WTC11 (cell line): ENCODE measurements at places on chromosomes 11 and 22. TPM values are rescaled to one million over a fixed set of nuclear protein-coding genes. Genes with fewer than 3 reads are reported as not detected.

- H3K27me3 ChIP-seq: peaks cover 9% of the 10 kb centered on the region
- H3K4me3 ChIP-seq: no peak overlapping the region
- DNase-seq: no peak
Measured at GRCh38 chr22:50568626-50569025, 5.9 kb upstream of the SYCE3 start.

DNA sequence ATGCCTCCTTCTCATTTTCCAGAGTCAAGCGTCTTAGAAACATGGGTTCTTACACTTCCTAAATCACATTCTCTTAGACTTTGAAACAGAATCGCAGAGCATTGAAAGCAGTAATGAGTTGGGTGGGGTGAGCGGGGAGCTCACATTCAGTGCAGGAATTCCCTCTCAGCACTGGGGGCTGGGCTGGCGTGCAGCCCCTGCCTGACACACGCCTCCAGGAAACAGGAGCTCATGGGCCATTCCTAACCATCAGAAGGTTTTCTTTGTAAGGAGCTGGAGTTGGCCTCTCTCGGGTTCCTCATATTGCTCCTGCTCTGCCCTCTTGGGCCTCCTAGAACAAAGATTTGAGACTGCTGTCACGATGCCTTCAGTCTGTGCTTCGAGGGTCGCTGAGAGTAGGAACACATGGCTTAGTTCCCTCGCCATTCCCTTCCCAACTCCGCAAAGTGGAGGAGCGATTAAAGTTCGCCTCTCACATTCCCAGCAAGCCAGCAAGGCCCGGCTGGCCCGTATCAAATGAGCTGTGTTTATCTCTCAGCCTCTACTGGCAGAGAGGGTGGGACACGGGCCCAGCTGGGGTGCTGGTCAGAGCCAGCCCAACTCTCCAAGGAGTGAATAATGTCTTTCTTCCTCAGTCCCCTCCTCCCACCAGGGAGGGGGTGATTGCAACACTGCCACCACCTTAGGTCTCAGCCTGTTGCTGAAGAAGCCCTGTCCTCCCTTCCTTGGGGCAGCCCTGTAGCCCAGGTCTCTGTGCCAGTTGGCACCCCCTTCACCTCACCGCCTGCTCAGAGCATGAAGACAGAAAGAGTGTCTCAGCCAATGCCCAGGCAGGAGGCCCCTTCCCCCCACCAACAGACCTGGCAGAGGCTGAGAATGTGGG is 10.4 kb downstream of the CHRDL2 start:
- no peak overlapping the region for H3K4me3 ChIP-seq
- no peaks in the 10 kb centered on the region for H3K36me3 ChIP-seq
- H3K27ac ChIP-seq: no peak overlapping the region
- peaks cover 11% of the 10 kb centered on the region for H3K4me1 ChIP-seq
- DNase-seq: no peak

- H3K27ac ChIP-seq: no peak overlapping the region
- peak; percentile 68 for DNase-seq
- no peak overlapping the region for H3K4me3 ChIP-seq
- H3K36me3 ChIP-seq: no peaks in the 10 kb centered on the region
- peaks cover 4% of the 10 kb centered on the region; the same call in 1 of the 2 replicates for H3K27me3 ChIP-seq
Measured at GRCh38 chr11:75105462-75105925, 8.8 kb upstream of the OR2AT4 start.

DNA sequence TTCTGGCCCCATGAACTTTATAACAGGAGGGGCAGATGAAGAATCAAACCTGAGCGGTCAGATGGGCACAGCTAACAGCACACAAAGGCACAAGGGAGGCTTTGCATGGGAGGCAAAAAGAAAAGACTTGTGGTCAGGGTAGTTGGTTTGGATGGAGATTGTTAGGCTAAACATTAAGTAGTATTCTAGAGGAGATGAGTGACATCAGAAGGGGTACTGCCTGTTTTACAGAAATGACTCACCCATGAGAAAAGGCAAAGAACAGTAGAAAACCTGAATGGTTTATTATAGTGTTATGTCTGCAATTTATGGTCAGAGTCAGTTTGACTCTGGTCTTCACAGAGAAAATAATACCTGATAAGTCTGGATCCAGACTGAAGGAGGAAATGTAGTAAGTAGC is 129.8 kb upstream of the KIRREL3 start:
- DNase-seq: no peak
- peaks cover 11% of the 10 kb centered on the region for H3K4me1 ChIP-seq
- H3K36me3 ChIP-seq: no peaks in the 10 kb centered on the region
- no peaks in the 10 kb centered on the region for H3K27me3 ChIP-seq

DNA sequence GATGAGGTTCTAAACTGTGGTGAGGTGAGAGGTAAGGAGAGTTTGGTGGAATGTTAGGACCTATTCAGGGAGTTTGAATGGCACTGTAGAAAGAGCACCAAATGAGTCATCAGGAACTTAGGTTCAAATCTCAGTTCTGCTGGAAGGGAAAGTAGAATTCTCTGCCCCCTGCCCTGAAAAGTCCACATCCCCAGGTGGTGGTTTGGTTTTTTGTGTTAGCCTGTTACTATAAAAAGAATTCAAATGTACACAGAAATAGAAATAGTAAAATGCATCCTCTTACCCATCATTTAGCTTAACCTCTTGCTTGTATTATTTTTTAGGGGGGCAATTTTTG is 20.2 kb downstream of the PPFIBP2 start:
- peaks cover 6% of the 10 kb centered on the region; the same call in 1 of the 2 replicates for H3K4me1 ChIP-seq
- no peak overlapping the region for H3K27ac ChIP-seq
- DNase-seq: no peak
- H3K36me3 ChIP-seq: no peaks in the 10 kb centered on the region
- no peaks in the 10 kb centered on the region for H3K27me3 ChIP-seq

The BATF2 gene
- total RNA-seq: 1.3 to 3.2 TPM (median 2.2 TPM) in 3 replicates

- H3K4me3 ChIP-seq: no peak overlapping the region
- peaks cover 23% of the 10 kb centered on the region for H3K27me3 ChIP-seq
- DNase-seq: peak; percentile 63
- no peak overlapping the region for H3K27ac ChIP-seq
- no peaks in the 10 kb centered on the region for H3K36me3 ChIP-seq
Measured at GRCh38 chr11:71580057-71581003, 2.3 kb downstream of the KRTAP5-11 start.

DNA sequence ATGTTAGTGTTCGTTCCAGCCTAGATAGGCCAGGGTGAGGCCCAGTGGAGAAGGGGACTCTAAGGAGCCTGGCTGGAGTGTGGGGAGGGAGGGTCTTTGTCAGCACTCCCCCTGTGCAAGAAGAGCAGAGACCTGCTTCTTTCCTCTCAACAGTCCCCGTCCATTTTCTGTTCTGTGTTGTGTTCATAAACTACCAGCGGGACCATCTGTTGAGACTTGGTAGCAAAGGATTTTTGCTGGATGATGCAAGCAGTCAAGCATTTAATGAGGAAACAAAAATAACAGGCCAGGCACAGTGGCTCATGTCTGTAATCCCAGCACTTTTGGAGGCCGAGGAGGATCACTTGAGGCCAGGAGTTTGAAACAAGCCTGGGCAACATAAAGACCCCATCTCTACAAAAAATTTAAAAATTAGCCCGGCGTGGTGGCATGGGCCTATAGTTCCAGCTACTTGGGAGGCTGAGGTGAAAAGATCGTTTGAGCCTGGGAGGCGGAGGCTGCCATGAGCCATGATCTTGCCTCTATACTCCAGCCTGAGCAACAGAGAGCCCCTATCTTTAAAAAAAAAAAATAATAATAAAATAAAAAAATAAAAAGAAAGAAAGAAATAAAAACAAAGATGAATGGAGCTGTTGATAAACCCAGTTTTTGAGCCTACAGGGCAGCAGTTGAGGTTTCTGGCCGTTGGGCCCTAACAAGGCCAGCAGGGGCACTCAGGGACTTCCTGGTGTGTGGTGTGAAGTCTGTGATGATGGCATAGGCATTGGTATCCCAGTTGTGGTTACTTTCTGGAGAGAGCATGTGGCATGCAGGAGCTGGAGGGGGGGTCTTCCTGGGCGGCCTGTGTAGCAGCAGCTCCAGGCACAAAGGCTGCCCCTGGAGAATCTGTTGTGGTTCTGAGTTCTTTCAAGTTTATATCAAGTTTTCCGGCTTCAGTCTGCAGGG is 1.7 kb upstream of the TXNRD2 start:
- H3K4me1 ChIP-seq: peaks cover 27% of the 10 kb centered on the region
- no peak for DNase-seq
- H3K27me3 ChIP-seq: no peaks in the 10 kb centered on the region
- H3K27ac ChIP-seq: peak overlapping the region; percentile 91

The OR4C11 gene
- not detected in 3 replicates for total RNA-seq

DNA sequence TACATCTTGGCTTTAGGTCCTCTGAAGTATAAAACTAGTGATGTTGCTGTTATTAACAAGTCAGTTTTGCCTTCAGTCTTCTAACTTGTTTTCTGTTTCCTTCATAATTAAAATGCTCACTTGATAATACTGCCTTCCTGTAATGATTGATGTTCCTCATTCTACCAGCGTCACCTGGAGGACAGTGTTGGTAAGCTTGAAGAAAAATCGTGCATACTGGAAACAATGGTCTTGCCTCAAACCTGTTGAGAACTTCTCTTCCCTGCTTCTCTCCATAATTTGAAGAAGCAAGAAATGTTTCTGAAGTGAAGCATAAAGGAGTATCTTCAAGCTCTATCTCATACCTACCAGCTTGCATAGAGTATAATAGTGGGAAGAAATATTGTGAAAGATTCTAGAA is 3.0 kb downstream of the YWHAH start:
- H3K4me1 ChIP-seq: peaks cover 27% of the 10 kb centered on the region
- no peak for DNase-seq
- peak overlapping the region; percentile 42; the same call in 1 of the 2 replicates for H3K4me3 ChIP-seq
- H3K36me3 ChIP-seq: peaks cover 28% of the 10 kb centered on the region

The CHEK1 gene
- total RNA-seq: 99.9 to 111 TPM (median 101 TPM) in 3 replicates

The SCN4B gene
- total RNA-seq: 3.5 to 4.5 TPM (median 4.4 TPM) in 3 replicates

The NLRP6 gene
- 0.09 to 0.14 TPM in 2 of 3 replicates, not detected in the other for total RNA-seq

GRCh38 chr11:121654259-121654842 is 201.6 kb upstream of the SORL1-AS1 start:
- H3K4me1 ChIP-seq: peaks cover 46% of the 10 kb centered on the region
- H3K36me3 ChIP-seq: peaks cover 14% of the 10 kb centered on the region

DNA sequence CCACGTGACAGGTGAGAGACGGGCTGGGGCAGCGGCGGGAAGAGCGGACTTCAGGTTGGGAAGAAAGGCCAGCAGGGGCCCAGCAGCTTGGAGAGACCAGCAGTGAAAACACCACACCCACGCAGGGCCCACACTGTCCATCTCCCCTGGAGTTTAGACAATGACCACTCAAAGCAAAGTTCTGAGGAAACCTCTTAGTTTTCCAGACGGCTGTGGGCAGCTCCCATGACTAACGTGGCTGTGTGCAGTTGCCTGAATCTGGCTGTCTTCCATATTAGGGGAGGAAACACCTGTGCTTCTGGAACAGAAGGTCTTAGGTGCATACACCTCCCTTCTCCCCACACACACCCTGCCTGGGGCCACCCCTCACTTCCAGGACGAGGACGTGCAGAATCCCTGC is 70.6 kb upstream of the TTLL12 start:
- no peak overlapping the region for H3K4me3 ChIP-seq
- DNase-seq: no peak
- H3K27ac ChIP-seq: no peak overlapping the region
- H3K36me3 ChIP-seq: no peaks in the 10 kb centered on the region

The MUC6 gene
- total RNA-seq: 0.05 to 0.13 TPM (median 0.07 TPM) in 3 replicates

- no peak for DNase-seq
- H3K36me3 ChIP-seq: peaks cover 10% of the 10 kb centered on the region
- H3K4me3 ChIP-seq: no peak overlapping the region
- no peak overlapping the region for H3K27ac ChIP-seq
- H3K27me3 ChIP-seq: no peaks in the 10 kb centered on the region
Measured at GRCh38 chr11:46414879-46415278, 23.3 kb upstream of the CHRM4 start.

The DSCAML1 gene
- total RNA-seq: 0.25 to 0.90 TPM (median 0.82 TPM) in 3 replicates

The POU2F3 gene
- total RNA-seq: 0.37 to 0.78 TPM (median 0.61 TPM) in 3 replicates

GRCh38 chr22:46861468-46862367 is 99.3 kb downstream of the TBC1D22A start:
- H3K4me1 ChIP-seq: peaks cover 25% of the 10 kb centered on the region
- H3K4me3 ChIP-seq: no peak overlapping the region
- no peak overlapping the region for H3K27ac ChIP-seq
- no peaks in the 10 kb centered on the region; the same call in 1 of the 2 replicates for H3K27me3 ChIP-seq
- H3K36me3 ChIP-seq: peaks cover 3% of the 10 kb centered on the region

DNA sequence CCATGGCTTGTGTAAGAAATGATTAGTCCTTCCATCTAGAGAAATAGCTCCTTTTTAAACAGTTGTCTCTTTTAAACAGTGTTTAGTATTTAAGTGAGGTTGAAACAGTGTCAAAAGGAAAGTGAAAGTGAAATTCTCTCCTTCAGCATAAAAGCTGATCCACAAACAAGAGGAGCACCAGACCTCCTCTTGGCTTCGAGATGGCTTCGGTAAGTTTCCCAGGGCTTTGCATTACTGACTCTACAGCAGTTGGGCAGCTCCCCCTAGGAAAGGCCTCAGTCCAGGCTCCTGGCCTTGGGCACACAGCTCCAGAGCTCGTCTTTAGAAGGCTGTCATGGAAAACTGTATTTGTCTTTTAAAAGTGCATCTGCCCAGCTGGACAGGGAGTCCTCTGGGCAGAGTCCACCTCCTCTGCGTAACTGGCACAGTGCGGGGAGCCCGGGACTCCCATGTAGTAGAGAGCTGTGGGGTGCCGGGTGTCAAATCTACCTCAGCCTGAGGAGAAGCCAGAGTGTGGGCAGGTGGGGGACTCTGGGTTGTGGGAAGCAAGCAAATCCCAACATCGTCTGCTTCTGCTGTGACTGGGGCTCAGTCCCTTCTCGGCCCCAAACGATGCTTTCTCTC is at the start of gene PLAAT4:
TSS of gene PLAAT4 (plus strand) at position 140 of the 624 bp plus-strand sequence. CDS start at position 201, 61 bp downstream.
- H3K36me3 ChIP-seq: no peaks in the 10 kb centered on the region
- DNase-seq: no peak
- H3K4me1 ChIP-seq: peaks cover 39% of the 10 kb centered on the region
- no peak within 1 kb of the TSS for H3K4me3 ChIP-seq

DNA sequence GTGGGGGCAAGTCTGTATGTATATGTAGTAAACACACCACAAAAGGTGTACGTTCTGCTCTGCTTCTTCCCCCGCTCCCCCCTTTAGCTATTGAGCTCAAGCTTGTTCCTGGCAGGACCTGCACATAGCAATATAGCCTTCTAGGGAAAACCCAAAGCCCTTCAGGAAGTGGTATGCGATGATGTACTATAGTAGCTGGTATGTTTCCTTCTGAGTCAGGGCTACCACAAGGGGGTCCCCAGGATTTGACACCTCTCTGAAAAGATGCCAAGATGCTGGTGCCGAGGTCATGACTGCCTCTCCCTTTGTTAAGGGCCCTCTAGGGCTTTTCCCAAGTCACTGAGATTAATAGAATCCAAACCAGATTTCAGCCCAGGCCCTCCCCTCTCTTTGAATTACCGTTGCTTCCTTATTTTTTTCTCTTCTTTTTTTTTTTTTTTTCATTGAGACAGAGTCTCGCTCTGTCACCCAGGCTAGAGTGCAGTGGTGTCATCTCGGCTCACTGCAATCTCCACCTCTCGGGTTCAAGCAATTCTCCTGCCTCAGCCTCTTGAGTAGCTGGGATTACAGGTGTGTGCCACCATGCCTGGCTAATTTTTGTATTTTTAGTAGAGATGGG is 268.4 kb downstream of the ETS1 start:
- H3K27me3 ChIP-seq: peaks cover 4% of the 10 kb centered on the region; the same call in 1 of the 2 replicates
- peaks cover 18% of the 10 kb centered on the region for H3K36me3 ChIP-seq
- H3K4me1 ChIP-seq: no peaks in the 10 kb centered on the region
- no peak for DNase-seq
- no peak overlapping the region for H3K4me3 ChIP-seq
